ENCODE measurements at places on chromosomes 2 and 18.

DNA sequence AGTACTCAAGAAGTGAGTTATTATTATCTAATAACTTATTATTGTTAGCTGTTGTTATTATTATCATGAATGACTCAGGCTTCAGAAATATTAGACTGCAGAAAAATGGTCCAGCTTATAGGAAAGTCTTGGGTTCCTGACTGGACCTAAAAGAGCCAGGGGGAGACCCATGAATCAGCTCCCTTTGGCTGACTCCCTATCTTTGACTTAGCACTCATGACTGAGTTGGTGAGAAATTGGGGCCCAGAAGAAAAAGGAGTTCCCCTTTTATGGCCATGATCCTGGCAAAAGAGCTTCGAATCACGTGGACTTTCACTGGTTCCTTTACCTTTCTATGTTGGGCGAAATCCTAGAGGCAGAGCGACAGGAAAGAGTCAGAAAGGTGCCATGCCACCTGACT, 145.8 kb downstream of the MYO3B start:
- no peak for DNase-seq

DNA sequence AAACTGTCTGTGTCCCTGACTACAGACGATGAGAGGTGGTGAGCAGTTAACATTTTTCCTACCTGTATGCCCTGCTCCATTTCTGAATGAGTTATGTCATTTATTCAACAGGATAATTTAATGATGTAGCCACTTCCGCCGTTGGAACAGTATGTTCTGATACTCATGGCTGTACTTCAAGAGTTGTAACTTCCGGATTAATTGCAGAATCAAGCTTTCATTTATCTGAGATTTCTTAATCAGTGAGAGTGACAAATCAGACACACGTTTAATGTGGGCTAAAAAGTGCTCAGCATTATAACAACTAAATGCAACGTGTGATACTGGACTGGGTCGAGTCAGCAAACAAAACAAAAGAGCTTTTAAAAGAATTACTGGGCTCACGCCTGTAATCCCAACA, 107.7 kb downstream of the KCTD1 start:
- no peak for DNase-seq

DNA sequence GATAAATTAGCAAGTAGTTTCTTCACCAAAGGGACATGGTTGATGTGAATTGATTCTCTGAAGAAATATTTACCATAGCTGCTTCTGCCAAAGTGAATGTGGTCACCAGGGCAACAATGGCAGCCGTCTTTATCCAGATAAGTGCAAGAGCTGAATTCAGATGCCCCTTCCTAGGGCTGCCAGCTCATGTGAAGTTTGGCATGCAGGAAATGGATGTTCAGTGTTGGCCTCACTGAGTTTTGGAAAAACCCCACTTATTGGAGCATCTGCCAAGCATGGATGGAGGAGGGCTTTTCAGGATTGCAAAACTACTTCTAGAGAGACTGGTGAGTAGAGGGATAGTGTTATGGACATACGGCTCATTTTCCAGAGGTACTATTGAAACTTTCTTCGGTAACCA, 80.8 kb downstream of the FMNL2 start:
- DNase-seq = no peak

DNA sequence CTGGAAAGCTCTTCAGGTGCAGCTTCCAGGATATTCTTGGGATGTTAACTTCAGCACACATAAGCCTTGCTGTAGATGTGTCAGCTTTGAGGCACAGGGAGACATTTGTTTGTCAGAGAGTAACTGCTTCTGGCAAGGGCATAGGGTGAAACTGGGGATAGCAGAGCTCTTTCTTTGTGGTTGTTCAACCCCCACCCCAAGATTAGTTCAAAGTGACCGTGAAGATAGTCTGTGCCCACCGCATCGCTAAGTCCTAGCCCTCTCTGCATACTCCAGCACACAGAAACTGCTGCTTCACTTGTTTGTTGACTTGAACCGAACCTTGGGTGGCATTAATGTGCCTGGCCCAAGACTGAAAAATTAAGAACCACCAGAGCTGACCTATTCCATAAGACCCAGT, 1.4 kb downstream of the SLC14A1 start:
- no peak for DNase-seq

DNA sequence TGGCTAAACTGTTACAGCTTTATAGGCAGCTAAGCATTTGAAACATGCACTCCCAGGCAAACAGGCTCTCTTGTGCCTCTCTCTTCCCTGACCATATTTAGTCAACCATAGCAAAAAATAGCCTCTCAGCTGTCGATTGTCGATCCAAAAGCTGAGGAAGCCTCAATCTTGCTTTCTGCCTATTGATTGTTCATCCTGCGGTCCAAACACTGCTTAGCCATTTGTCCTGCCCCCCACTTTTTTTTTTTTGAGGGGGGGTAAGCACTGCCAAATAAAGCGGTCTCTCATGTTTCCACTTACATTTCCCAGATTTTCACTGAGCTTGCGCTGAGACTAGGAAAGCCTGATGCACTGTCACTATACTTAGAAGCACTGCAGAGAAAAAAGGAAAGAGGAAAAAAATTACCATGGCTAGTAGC, 90.8 kb downstream of the MIB1 start:
- no peak for DNase-seq

- DNase-seq = no peak
These were observed 21.6 kb downstream of the OSR1 start for GRCh38 chr2:19336781-19337180.

DNA sequence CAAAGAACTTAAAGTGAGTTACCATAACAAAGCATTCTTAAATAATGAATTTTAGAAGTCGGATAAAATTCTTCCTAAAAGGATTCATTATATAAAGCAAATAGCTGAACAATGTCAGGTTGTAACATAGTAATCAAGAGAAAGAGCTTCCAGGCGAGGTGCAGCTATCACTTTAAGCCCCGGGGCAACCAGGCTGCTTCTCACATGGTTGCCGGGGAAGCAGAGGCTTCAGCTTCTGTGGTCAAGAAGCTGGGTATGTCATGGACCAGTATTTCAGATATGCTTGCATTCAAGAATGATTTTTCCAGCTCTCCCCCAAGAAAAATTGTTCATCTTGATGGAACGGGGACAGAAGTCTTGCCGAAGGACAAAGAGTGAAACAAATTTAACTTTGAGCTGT, 23.6 kb upstream of the KYNU start:
- no peak for DNase-seq

GRCh38 chr2:719734-720133, 42.5 kb upstream of the TMEM18 start:
- DNase-seq = no peak

DNA sequence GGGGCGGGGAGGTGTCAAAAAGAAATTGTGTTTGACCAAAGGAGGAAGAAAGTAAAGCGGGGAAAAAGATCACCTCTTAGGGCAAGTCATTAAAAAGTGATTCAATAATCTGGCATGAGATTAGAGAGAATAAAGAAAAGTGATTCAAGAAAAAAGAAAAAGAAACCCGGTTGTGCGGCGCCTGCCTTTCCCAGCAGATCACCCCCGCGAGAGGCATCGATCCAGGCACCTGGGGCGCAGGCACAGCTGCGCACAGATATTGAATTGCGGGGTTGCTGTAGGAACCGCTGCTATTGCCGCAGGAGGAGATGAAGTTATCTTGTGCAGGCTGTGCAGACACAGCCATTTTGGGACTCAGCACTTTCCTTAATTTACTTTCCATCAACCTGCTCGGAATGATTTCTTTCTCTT, 71.2 kb downstream of the PLB1 start:
- DNase-seq = peak; percentile 32

DNA sequence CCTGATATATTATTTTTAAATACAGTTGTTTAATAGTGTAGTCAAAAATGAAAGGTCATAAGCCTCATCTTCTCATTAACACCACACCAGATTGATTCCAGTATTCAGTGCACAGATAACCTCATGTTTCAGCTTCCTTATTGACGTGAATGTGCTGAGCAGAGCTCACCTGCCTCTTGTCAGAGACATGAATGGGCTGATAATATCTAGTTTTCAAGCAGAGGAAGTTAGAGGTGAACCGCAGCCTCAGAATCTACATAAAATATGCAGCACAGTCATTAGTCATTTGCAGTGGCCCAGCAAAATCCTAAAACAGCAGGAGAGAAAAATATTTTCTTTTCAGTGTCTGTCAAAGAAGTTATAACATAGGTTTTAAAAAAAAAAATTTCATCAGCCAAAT, 216.2 kb downstream of the GBX2 start:
- no peak for DNase-seq

DNA sequence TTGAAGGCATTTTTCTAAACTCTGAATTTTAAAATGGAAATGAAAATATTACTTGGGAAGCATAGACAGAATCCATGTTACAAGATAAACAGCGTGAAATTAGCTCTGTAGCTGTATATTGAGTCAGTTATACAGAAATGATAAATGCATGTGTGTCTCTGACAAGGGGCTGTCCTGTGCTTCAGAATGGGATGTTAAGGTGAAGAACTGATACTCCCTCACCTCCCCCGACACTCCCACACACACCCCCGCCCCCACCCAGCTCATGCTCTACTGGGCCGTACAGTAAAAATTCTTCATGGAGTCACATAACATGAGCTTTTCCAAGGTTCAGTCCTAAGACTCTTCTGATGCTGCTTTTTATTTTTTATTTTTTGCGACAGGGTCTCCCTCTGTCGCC, 869 bp upstream of the THUMPD2 start:
- no peak for DNase-seq

DNA sequence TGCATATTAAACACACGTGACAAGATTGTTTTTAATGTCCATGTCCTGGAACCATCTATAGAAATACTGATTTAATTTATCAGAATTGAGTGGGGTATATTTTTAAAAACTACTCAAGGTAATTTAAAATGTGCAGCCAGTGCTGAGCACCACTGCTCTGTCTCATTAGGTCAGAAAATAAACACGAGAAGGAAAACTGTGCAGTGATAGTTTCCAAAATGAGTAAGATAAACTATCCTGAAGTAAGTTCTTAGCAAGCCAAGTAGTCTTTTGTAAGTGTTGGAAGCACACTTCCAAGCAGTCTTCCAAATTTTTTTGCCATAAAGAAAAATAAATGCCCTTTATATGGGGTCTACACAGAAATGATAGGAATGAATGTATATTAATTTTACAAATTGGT, 93.8 kb upstream of the DNAJC10 start:
- no peak for DNase-seq

GRCh38 chr2:67309281-67309680, 87.9 kb upstream of the ETAA1 start:
- no peak for DNase-seq

- DNase-seq = no peak
These were observed 751 bp upstream of the NMI start for GRCh38 chr2:151289972-151290866.

GRCh38 chr2:162506706-162507105, 162.8 kb downstream of the GCA start:
- no peak for DNase-seq

GRCh38 chr2:237184919-237185552, 99.3 kb downstream of the COPS8 start:
- no peak for DNase-seq

DNA sequence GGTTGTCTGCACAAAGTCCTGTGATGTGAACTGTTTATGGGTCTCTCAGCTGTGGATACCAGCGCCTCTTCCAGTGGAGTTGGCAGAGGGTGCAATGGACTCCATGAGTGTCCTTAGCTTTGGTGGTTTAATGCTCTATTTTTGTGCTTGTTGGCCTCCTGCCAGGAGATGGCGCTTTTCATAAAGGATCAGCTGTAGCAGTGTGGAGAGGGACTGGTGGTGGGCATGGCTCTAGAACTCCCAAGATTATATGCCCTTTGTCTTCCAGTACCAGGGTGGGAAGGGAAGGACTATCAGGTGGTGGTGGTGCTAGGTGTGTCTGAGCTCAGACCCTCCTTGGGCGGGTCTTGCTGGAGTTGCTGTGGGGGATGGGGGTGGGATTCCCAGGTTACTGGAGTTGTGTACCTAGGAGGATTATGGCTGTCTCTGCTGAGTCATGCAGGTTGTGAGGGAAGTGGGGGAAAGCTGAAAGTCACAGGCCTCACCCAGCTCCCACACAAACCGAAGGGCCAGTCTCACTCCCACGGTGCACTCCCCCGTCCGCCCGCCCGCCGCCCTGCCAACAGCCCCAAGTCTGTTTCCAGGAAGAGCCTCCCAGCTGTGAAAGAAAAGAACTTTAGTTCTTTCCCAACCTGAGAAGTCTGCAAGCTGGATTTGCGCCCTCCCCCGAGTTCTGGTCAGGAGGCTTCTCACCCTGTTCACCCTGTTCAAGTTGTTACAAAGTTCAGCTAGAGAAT, 108.1 kb downstream of the MARCO start:
- DNase-seq = no peak
